ENCODE measurements at places on chromosomes 12 and 14.

DNA sequence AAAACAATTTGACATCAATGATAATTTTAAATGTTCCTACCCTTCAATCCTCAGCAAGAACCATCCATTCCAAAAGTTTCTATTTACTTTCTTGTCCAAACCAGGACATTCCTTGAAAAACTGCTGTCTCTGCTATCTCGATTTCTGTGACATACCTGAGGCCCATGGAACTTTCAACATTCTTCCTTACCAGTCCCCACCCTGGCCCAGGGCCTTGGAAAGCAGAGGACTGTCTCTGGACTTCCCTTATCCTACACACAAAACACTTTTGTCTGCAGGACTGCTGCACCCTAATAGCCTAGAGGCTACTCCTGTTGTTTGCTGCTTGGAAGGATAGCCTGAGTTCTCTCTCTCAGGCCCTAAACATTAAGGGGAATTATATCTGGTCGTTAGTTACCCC lies 151.8 kb upstream of the DHRS4 start:
- no peak for DNase-seq

GRCh38 chr14:78091361-78091760 lies 78.8 kb upstream of the NRXN3 start:
- no peak for DNase-seq

- no peak for DNase-seq
These were observed 84.4 kb upstream of the NEDD1 start for GRCh38 chr12:96822641-96823040.

DNA sequence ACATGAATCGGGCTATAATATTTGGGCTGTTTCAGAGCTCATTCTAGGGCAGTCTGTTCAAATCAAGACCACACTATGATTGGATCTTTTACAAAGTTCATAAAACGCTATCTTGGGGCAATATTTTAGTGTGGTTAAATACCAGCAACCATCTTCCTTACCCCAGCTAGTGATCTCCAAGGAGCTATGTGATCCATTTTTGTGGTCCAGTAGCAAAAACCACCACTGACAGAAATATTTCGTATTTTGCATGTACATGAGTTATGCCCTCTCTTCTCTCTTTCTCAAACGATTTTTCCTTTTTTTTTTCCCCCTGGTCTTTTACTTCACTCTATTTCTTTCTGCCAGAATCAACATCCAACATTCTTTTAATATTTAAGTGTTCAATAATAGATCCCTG lies 280.6 kb upstream of the KITLG start:
- DNase-seq: no peak

- no peak for DNase-seq
These were observed 313.8 kb downstream of the CEP128 start for GRCh38 chr14:80627745-80628144.

GRCh38 chr12:19192710-19193109 lies 63.2 kb downstream of the PLEKHA5 start:
- no peak for DNase-seq

All from GM12891 (cell line).